ENCODE measurements at places on chromosomes 2 and 18. TPM values are rescaled to one million over a fixed set of nuclear protein-coding genes. Genes with fewer than 3 reads are reported as not detected.

DNA sequence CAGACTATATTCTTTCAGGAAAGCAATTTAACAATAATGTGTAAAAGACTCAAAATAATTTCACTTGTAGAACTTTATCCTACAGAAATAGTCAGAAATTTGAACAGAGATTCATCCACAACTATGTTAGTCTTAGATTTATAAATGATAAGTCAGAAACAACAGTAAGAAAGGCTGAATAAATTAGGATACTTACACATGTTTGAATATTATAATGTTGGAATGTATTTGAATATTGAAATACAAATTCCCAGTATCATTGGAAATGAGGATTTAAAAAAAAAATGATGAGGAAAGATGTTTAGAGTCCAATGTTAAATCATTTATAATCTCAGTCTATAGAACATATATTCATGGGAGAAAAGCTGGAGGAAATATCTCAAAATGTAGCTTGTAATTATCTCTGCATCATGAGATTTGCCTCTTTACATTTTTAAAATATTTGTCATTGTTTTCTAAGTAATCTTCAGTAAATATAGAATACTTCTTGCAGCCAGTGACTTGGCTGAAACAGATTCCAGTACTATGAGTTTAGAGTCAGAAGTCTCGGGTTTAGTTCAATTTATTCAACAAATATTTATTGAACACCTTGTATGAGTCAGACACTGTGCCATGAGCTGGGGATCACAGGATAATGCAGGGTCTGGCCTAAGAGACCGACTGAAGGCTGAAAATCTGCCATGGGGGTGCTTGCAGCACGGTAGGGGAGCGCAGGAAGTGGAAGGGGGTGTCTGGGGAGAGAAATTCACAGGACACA lies 32.3 kb downstream of the CXCR4 start:
- DNase-seq = no peak

- no peak for DNase-seq
These were observed 64.0 kb downstream of the BOD1L2 start for GRCh38 chr18:57210716-57211411.

C2orf81 gene
- 2.3 TPM for total RNA-seq

- no peak for DNase-seq
These were observed 7.8 kb downstream of the AGBL5 start for GRCh38 chr2:27059141-27059820.

METTL21A gene
- total RNA-seq = 4.3 TPM

- DNase-seq = no peak
These were observed 1.3 kb upstream of the SP3 start for GRCh38 chr2:173966274-173967098.

GRCh38 chr2:85309699-85310321 lies 18.0 kb downstream of the TGOLN2 start:
- DNase-seq = no peak

GRCh38 chr18:27461957-27462356 lies 276.8 kb upstream of the CHST9 start:
- no peak for DNase-seq

CD207 gene
- not detected for total RNA-seq

- DNase-seq = peak; percentile 85
These were observed 42.1 kb upstream of the GLS start for GRCh38 chr2:190838492-190838910.

DNA sequence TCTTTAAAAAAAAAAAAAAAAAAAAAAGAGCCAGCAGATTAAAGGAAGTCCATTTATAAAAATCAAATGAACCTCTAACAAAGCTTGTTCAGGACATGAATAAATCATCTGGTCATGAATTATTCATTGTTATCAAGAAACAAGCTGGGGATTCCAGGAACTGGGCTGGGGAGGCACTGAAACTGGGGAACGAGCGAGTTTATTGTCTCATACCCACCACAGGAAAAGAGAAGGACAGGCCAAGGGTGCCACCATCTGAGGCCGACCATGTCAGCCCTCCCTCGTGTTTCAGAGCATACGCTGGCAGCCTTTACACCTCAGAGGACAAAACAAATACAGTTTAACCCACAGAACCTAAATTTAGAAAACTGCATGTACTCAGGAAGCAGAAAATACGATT lies 164.2 kb downstream of the VWC2L start:
- no peak for DNase-seq
